HAP-1 (cell line): ENCODE measurements at places on chromosomes 13 and 19.

DNA sequence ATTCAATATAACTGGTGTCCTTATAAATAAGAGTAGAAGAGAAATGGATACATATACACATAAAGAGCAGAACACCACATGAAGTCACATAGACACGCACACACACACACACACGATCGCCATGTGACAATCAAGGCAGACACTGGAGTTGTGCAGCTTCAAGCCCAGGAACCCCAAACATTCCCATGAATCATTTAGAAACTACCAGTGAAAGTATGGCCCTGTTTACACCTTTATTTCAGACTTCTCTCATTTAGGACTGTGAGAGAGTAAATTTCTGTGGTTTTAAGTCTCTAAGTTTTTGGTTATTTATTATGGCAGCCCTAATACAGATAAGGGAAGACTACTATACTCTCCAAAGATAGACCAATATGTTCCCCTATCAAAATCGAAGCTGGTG, 20.4 kb upstream of the TNFSF13B start:
- DNase-seq = no peak

DNA sequence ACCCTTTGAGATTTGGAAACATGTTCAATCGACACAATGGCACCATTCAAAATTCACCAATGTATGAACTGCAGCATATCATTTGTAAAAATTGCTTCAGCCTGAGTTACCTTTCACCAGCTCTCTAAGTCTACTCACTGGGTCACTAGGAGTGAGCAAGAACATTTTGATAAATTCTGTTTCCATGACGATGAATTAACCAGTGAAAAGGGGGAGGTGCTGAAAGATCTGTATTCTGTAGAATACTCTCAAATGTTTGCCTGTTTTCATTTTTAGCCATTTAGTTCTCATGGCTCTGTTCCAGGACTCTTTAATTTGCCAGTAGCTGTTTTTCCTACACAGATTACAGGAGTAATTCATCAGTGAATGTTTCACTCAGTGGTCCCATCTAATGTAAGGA, 883.4 kb downstream of the DIAPH3 start:
- DNase-seq = no peak

GRCh38 chr13:32828711-32829110, 187.5 kb upstream of the KL start:
- DNase-seq = no peak

DNA sequence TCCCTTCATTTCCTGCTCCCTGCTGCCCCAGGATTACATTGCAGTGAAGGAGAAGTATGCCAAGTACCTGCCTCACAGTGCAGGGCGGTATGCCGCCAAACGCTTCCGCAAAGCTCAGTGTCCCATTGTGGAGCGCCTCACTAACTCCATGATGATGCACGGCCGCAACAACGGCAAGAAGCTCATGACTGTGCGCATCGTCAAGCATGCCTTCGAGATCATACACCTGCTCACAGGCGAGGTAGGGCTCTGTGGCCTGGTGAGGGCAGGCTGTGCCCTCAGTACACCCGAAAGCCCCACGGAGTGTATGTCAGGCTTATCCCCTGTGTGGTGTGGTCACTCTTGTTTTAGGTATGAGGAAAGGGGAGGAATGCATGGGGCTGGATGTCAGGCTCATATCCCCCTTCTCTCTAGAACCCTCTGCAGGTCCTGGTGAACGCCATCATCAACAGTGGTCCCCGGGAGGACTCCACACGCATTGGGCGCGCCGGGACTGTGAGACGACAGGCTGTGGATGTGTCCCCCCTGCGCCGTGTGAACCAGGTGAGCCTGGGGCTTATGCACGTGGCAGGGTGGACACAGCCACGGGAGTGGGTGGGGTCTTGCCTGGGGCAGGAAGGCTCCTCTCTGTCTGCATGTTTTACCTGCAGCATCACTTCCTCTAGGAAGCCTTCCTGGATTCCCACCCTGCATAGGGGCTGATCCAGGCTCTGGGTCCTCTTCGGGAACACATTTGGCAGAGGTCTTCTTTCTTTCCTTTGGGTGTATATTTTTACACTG, 2.3 kb upstream of the RNF225 start:
- DNase-seq = no peak

DNA sequence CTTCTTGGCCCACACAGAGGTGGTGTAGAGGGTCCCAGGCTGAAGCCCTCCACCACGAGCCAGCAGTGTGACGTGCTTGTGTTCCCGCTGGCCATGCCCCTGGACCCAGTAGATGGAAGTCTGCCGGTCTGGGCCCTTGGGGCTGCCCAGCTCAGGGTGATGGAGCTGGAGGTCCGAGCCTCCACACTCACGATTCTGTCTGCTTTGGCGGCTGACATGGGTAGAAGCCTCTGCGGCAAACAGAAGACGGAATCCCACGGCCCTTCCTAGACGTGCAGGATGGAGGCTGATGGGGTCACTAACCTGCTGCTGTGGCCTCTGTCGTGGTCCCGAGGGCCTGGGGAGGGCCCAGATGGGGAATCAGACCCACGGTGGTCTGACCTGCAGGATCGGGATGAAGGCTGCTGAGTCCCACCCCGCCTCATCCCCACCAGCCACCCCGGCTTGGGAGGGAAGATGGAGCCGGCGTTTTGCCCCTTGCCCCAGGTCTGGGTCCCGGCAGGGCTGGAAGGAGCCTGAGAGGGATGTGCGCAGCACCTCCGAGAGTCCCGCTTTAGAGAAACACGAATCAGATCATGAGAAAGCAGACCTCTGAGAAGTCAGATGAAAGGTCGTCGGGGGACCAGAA, 4.4 kb downstream of the TMEM86B start:
- no peak for DNase-seq

- DNase-seq = peak; percentile 49
Observed at GRCh38 chr19:29878973-29879654, 62.9 kb upstream of the URI1 start.

- DNase-seq = peak; percentile 88
Observed at GRCh38 chr19:35843676-35844481, 8.4 kb downstream of the NPHS1 start.

DNA sequence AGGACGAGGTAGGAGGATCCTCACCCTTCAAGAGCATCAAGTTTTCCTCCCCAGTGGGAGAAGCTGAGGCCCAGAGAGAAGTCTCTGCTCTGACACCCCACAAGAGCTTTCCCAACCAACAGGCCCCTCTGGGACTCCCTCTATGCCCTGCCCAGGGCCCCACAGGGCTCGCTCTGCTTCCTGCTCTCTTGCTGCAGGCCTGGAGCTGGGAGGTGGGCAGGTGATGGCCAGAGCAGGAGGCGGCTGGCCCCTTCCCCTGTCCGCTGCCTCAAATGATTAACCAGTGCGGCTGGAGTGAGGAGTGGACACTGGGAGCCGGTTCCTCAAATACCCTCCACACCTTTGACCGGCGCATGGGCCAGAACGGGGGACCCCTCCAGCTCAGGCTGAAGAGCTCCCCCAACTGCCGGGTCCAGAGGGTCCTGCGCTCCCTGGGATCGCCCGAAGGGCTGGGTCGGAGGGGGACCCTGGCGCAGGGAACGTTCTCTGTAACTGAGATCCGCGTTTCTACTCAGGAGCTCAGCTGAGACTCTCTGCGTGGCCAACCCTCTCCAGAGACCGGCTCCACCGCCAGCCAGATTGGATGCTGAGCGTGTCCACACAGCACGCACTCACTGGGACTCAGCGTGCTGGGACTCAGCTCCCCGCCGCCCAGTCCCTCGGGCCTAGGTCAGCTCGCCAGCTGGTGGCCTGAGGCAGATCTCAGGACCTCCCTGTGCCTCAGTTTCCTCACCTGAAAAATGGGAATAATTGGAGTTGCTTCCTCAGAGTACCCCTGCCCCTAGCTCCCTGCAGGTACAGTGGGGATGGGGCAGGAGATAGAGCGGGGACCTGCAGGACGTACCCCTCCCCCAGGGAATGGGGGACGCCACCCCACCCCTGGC, 6.7 kb upstream of the ONECUT3 start:
- no peak for DNase-seq
